ENCODE measurements at places on chromosomes 7 and 10. TPM values are rescaled to one million over a fixed set of nuclear protein-coding genes. Genes with fewer than 3 reads are reported as not detected.

Gene DNAJC30
- total RNA-seq: 13.8 TPM

Gene NAT16
- not detected for total RNA-seq

GRCh38 chr7:45106-46090, 147.0 kb upstream of the FAM20C start:
- DNase-seq: no peak

GRCh38 chr10:131311661-131312477, at the start of gene TCERG1L:
Gene TCERG1L (minus strand): TSS chr10:131311721. CDS start chr10:131311635, 86 bp downstream.
- no peak for DNase-seq

- no peak for DNase-seq
Observed at GRCh38 chr10:37703114-37703513, 154.3 kb downstream of the ZNF248 start.

GRCh38 chr7:72336382-72336631, 75.8 kb downstream of the CALN1 start:
- DNase-seq: no peak

DNA sequence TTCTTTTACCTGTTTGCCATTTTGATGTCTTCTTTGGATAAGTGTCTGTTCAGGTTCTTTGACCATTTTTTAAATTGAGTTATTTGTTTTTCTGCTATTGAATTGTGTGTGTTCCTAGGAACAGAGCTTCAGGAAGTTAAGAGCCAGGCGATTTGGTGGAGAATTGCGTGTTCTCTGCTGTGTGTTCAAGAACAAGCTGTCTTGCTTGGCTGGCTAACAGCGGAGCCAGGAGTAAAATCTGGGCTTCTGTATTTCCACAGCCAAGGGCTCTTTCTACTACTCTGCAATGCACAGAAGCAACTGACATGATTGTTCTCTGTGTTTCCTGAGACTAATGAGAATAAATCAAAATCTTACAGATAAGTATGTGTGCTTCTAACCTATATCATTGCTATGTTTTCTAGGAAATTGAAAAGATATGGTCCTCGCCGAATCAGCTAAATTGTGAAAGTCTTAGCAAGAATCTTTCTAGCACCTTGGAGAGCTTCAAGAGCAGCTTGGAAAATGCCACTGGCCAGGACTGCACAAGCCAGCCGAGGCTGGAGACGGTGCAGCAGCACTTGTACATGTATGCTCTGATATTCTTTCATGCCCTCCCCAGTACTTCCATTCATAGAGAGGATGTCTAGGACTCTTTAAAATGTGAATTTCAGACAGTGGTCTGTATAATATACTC, 124.2 kb downstream of the ABCA13 start:
- no peak for DNase-seq

DNA sequence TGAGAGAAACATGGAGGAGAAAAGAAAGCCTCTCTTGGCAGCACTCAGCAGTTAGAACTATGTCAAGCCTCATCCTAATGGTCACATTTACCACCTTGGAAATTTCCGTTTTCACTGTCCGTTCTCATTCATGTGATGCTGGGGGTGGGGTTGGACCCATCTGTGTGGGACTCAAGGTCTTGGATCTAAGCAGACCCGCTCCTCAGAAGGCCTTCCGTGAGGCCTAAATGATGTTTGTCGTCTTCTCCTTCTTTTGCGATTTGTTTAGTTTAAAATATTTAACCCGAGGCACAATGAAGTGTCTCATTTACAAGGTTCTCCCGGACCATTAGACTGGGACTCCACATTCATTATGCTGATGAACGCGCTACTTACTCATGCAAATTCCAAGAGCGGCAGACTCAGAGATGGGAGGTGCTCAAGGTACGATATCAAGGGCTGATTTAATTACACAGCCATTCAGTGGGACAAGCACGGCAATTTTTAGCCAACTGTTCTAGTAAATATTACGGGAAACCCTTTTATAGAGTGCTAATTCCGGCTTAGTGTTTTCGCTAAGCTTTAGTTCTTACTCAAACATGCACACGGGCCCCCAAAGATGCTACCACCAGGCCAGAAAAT, 109.1 kb upstream of the EFCAB10 start:
- peak; percentile 11 for DNase-seq

DNA sequence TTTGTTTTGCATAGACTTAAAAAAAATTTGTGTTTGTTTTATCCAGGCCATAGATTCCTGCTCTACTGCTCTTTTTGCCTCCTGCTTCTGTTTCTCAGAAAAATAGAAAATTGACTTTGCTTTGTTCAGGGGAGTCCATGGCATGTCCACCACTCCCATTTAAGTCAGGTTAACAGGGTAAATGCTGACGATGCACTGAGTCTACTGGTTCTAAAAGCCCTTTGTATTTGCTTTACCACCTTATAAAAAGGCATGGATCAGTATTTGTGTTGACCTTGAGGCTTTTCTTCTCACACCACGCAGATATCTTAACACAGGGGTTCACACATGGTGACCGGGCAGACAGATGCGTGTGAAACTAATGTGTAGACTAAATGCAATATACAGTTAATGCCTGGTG, 139.5 kb upstream of the RHEB start:
- no peak for DNase-seq

- no peak for DNase-seq
Observed at GRCh38 chr10:24685958-24686540, 37.6 kb downstream of the ARHGAP21 start.

GRCh38 chr10:68697106-68697505, 23.9 kb upstream of the CCAR1 start:
- no peak for DNase-seq

GRCh38 chr7:41977151-41977651, 259.8 kb downstream of the GLI3 start:
- DNase-seq: no peak

DNA sequence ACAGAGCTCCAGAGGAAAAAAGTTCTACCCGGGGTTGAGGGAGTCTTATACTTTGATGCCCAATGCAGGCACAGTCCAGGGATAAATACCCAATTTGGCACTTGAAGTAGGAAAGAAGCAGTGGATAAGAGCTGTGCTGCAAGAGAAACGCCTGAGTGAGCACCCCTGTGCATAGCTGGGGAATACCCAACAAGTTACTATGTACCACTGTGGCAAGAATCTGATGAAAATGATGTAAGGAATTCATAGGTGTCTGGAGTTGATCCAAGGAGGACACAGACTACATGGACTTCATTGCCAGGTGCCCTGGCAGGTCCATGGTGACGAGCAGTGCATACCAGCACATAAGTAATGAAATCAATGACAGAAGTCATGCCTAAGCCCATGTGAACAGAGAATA, 183.7 kb upstream of the FEZF1 start:
- no peak for DNase-seq

DNA sequence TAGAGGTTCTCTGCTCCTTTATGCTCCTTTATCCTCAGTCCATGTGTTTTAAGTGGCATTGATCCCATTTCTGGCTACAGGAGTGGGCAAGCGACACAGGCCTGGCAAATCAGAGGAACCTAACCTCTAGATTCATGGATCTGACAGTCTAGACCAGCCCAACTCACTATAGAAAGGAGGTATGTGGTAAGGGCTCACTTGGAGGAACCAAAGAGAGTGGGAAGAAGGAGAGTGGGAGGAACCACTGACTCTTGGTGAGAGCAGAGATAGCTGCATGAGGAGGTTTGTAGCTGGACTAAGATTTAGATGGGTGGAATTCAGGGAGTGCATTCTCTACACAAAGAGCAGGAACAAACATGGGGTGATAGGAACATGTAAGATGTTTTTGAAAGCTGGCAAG, 11.6 kb upstream of the FRAT1 start:
- DNase-seq: no peak

GRCh38 chr7:133650487-133651300, 397.8 kb downstream of the EXOC4 start:
- DNase-seq: no peak

All from Right ventricle myocardium inferior (tissue), 1 donor.